ENCODE measurements at places on chromosomes 12 and 14.

DNA sequence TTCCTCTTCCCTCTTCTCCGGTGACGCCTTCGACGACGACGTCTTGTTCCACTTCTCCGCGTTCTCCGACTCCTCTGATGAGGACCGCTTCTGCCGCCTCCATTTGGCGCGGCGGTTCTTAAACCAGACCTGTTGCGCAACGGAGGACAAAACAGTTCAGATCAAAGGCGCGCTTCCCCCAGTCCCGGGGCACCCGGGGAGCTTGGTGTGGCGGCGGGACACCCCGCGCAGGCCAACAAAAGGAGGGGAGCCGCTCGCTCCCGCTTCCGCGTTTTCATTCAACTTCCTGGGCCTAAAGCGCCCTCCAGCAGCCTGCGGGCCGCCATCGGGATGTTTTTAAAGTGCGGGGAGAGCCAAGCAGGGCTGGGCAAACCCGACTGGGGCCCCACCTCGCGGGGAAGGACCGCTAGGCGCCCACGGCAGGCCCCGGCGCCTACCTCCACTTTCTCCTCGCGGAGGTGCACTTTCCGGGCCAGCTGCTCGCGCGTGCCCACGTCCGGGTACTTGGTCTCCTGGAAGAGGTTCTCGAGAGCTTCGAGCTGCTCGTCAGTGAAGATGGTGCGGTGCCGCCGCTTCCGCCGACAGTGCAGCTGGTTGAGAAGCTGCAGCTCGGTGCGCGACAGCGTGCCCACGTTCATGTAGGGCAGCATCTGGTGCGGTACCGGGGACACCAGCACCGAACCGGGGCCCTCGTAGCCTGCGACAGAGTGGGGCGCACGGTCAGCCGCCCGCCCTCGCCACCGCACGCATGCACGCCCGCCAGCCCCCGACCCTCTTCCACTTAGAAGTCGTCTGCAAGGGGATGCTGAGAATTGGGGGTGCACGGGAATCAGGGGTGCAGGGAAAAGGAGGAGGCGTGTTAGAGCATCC is 1.2 kb downstream of the GSC start:
- DNase-seq: no peak

DNA sequence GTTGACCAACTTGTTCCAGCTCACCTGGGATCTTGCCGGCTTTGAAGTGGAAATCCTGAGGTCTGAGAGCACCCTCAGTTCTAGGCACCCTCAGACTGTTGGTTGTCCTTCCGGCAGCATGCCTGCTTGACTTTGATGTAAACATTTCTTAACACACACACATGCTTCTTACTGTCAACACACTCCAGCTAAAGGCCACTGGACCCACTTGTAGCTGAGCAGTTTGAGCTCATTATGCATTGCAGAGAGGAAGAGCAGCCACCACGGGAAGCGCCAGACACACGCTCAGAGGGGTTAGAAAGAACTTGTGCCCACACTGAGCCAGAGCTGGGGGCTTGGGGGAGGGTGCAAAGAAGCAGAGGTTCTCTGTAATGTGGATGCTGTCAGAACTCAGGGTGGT is 55.8 kb downstream of the TNFAIP2 start:
- DNase-seq: no peak

- DNase-seq: no peak
Measured at GRCh38 chr12:126061777-126062176, 996.5 kb downstream of the AACS start.

GRCh38 chr12:19967001-19967400 is 401.3 kb upstream of the PDE3A start:
- DNase-seq: no peak

- no peak for DNase-seq
Measured at GRCh38 chr14:84937016-84937415, 592.9 kb upstream of the FLRT2 start.

DNA sequence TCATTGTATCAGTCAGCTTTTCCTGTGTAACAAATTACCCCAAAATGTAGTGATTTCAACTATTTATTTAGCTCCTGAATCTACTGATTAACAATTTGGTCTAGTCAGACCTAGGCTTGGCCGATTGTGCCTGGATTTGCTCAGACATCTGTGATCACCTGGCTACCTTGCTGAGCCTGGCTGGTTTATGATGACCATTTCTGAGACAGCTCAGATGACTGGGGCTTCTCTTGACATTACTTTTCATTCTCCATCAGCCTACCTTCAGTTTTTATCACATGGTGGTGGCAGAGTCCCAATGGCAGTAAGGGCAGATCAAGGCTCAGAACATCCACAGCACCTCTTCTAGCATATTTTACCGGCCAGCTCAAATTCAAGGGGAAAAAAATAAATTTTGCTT is 286.3 kb downstream of the BTG1 start:
- no peak for DNase-seq

GRCh38 chr14:32404784-32405573 is 75.9 kb downstream of the AKAP6 start:
- DNase-seq: no peak

DNA sequence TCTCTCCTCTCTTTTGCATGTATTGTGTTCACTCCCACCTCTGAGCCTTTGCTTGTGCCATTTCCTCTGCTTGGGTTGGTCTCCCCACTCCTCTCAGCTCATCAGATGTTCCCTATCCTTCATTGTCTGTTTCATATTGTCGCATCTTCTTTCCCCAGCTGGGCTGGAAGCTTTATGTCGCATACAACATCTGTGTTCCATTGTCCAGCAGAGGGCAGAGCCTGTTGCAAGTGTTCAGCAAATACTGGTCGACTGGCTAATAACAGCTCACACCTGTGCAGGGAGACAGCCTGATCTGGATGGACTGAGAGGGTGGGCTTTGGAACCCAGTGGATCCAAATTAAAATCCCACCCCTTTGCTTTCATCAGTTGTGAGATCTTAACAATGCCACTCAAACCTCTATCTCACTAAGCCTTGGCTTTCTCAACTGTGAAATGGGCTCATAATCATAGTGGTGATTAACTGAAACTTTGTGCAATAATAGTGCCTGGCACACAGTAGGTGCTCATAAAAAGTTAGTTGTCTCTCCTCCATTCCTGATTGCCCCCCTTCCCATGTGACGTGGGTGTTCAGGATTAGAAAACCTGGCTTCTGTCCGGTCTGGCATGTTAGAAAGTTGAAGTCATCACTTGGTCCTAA is 75.8 kb downstream of the RIN3 start:
- DNase-seq: peak; percentile 25

DNA sequence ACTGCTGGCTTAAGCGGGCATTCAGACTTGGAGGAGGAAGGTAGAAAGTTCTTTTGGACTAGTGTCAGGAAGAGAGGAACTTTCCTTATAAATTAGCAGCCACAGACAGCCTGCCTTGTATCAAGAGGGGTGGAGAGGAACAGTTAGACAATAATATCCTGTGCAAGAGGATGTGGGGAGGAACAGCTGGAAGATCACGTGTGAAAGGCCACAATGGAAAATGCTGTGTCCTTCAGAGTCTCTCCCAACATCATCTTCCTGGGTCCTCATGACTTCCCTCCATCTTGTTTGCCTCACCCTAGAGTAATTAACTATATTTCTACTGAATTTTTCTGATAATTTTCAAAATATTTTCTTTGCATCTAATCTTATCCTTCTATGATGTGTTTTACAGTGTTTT is 117.4 kb downstream of the MGAT4C start:
- no peak for DNase-seq

DNA sequence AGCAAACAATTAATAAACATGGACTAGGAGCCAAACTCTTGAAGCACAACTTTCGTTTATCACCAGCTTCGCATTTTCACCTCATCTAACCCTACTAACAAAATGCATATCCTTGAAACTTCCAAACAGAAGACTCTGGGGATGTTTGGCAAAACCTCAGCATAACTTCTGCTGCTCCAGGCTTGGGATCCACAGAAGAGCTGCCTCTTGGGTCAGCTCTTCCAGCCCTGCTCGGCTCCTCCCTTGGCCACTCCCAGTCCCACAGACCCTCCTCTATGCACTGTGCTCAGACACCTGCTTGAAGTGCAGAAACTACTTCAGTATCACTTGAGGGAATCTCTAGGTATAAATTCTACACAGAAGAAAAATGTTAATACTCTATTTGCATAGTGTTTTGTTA is 110.0 kb upstream of the AMIGO2 start:
- DNase-seq: no peak

DNA sequence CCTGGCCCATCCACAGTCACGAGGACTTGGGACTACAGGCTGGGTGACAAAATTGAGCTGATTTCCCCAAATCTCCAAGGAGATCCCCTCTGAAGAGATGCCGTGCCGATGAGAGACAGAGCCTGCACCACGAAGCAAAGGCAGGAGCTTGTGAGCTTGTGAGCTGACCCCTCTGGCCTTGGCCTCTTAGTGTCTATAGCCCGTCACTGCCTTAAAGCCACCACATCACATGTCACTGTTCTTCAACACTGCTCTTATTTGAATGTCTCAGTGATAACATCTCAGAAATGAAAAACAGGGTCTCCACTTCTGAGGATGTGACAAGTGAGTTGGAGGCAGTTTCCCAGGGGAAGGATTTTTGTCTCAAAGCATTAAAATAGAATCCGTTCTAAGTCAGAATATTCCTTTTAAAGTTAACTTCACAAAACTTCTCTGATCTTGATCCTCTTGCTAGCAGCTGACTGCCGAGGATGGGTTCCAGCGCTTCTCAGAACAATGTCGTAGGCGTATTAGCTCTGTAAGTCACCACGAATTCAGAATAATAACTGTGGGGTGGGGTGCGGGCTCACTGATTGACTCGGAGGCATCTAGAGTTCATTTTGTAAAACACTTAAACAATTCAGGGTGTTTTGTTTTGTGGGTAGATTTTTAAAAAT is 37.5 kb downstream of the CHST11 start:
- DNase-seq: peak; percentile 27

- DNase-seq: no peak
Measured at GRCh38 chr14:101360054-101360911, 201.0 kb upstream of the DIO3 start.

DNA sequence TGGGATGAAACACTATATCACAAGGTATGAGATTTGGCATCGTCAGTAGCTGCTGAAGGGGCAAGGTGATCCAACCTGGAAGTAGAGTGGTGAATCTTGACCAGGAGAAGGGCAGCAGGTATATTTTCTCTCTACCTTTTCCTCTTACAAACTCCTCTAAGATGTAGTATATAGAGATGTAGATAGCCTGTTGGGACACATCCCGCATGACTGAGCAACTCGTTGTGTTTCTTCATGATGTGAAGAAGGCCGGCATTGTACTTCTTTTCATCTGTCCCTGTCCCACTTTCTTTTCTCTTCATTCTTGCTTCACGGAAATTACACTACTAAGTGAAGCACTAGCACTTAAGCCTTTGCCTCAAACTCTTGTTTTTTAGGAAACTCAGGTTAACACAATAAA is 7.3 kb upstream of the CFAP54 start:
- no peak for DNase-seq

GRCh38 chr12:64877363-64878004 is 53.0 kb downstream of the TBC1D30 start:
- no peak for DNase-seq

- DNase-seq: peak; percentile 97
Measured at GRCh38 chr12:47820631-47821345, 1.1 kb upstream of the HDAC7 start.

GRCh38 chr14:61493239-61493638 is 171.9 kb downstream of the PRKCH start:
- DNase-seq: peak; percentile 88

DNA sequence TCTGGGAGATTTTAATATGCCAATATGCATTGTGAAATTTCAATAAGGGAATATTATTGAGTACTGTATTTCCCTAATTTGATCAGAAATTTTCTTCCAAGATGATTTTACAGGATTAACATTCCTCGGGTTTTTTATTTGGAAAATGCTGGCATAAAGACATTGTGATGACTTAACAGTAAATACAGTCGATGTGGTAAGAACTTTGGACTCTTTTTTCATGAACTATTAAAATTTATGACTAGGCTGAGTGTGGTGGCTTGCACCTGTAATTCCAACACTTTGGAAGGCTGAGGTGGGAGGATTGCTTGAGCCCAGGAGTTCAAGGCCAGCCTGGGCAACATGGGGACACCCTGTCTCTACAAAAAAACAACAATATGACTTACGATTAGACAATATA is 197.1 kb upstream of the RASSF8 start:
- DNase-seq: no peak

- DNase-seq: no peak
Measured at GRCh38 chr14:90109858-90110257, 48.1 kb downstream of the KCNK13 start.

DNA sequence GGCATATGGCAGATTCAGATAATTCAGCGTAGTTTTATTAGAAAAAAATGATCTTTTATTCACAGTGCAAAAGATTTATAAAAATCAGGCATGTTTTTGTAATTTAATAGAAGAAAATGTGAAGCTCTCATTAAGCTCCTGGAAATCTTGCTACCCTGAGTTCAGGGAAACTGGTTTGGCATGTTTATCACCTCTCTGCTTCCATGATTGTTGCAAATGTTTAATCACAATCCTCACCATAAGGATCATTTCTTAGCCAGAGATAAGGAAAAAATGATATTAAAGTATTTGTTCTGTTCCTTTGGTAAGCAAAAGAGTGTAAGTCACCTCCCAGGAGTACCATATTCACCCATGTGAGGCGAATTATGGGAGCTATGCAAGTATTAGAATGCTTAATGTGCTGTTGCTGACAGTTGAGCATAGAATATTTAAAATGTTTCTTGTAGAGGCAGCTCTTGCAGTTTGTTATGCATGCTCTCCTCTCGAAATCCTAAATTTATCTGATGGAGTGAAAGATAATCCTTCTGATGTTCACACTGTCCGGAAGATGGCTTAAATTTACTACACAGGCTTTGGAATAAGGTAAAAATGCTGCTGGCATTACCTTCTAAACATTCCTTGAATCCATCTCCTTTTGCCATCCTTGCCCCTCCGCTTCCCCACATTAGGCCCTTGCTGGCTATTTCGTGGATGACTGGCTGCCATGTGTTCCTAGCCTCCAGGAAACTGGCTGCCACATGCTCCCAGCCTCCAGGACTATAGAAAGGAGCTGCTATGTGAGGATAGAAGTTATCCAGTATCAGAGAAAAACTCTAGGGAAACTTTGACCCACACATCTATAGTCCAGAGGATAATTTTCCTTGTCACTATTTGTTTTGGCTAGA is 115.8 kb upstream of the CCDC198 start:
- no peak for DNase-seq

DNA sequence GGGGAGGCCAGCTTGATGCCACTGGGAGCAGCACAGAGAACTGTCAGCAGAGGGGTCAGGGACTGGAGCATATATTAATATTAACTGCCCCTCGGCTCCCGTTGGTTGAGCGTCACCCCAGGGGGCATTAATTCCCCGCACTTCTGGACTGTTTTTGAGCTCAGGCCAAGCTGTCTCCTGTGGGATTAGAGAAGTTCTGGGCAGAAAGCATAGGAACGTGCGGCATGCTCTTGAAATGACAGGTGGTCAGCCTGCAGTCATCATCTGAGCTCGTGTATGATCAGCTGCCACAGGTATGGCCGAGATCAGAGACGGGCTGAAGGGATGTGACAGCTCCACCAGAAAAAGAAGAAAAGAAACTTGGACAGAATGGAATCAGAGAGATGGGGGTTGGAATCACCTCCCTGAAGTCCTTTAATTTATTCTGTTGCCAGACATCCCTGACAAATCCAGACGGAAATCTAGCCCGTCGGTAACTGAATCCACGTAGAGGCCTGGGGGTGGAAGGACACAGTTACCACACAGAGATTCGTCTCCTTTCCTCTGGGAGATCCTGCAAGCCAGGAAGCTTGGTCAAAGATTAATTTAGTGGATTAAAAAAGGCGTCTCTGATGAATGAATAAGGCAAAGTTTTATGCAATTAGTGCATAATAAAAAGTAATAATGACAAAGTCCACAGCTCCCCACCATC is 23.6 kb downstream of the NR1H4 start:
- DNase-seq: no peak

- DNase-seq: no peak
Measured at GRCh38 chr12:13152756-13153155, 43.8 kb upstream of the EMP1 start.

- no peak for DNase-seq
Measured at GRCh38 chr12:4293299-4293965, 19.9 kb downstream of the CCND2 start.

Data from fibroblast of gingiva (primary cell).